ENCODE measurements at places on chromosomes 2 and 18.

GRCh38 chr2:241070811-241071676 lies 31.0 kb downstream of the MTERF4 start:
- no peak for DNase-seq

DNA sequence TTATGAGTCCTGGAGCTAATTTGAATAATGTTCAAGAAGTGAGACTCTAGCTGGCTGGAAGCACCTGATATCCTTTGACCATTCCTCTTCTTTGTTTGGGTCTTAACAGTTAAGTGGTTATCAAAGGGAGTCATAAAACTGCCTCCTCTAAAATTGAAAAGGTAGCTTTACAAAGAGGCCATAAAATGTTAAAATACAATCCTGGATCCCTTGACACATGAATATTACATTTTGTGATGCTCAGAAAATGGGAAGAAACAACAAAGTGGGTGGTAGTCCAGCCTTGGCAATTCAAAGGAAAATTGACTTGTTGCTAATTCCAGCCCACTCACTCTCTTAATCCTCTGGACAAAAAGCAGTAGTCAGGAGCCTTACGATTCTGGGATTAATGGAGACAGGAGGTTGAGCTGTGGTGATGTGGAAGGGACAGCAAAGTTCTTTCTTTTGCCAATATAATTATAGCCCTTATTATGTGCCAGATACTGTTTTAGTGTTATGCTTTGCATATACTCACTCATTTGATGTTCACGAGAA lies 339.2 kb downstream of the PDE11A start:
- no peak for DNase-seq

- no peak for DNase-seq
Observed at GRCh38 chr2:234292205-234292961, 204.5 kb downstream of the ARL4C start.

DNA sequence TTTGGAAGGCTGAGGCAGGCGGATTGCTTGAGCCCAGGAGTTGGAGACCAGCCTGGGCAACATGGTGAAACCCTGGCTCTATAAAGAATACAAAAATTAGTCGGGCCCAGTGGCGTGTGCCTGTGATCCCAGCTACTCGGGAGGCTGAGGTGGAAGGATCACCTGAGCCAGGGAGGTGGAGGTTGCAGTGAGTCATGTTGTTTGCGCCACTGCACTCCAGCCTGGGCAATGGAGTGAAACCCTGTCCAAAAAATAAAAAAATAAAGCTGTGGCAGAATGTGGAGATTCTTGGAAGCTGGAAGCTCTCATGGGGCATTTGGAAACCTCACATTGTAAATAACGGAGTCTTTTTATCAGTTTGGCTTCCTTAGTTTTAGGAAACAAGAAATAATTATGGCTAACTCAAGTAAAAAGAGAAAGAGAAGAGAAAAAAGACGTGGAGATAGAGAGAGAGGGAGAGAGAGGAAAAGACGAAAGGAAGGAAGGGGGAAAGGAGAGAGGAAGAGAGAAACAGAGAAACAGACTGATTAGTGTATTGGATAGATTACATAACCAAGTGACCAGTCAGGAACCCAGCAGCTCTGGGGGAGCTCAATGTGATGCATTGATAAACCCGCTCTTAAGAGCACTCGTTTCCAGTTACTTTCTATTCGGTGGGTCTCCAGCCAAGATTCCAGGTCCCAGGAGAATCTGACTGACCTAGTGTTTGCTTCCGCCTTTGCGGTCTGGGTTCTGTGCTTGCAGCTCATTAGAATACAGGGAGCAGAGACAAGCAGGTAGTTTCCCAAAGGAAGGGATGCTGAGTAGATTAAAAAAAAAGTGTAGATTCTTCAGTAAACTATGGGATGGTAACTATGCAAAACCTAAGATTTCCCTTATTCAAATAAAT lies 1.1 kb upstream of the SPAST start:
- no peak for DNase-seq

GRCh38 chr2:28994074-28994473 lies 13.0 kb downstream of the TOGARAM2 start:
- DNase-seq: no peak

DNA sequence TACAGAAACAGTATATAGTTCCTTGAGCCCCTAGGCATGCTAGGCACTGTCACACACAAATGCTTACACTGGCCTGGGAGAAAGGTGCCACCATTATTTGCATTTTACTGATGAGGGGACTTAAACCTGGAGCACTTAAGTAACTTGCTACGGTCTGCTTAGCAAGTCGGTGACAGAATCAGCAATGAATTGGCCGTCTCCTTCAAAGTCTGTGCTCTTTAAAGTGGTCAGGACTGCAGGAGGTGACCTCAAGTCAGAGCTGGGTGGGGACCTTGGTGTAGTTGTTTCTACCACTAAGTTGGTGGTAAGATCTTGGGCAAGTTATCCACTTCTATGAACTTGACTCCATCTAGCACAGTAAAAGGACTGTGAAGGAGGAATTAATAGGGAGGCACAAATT lies 34.8 kb downstream of the PTPRM start:
- DNase-seq: no peak

DNA sequence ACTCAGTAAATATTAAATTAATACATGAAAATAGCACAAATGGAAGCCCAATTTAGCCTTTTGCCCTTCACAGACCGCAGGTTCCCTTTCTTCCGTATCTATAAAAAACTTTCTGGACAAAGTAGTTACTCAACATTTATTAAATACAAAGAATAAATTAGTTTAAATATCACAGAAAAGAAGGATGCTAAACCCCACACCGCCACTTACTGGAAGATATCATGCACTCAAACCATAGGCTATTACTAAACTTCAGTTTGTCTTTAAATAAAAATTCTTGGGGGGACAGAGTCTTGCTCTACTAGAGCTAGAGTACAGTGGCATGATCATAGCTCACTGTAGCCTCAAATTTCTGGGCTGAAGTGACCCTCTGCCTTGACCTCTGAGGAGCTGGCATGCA lies 120.7 kb upstream of the FHL2 start:
- no peak for DNase-seq

DNA sequence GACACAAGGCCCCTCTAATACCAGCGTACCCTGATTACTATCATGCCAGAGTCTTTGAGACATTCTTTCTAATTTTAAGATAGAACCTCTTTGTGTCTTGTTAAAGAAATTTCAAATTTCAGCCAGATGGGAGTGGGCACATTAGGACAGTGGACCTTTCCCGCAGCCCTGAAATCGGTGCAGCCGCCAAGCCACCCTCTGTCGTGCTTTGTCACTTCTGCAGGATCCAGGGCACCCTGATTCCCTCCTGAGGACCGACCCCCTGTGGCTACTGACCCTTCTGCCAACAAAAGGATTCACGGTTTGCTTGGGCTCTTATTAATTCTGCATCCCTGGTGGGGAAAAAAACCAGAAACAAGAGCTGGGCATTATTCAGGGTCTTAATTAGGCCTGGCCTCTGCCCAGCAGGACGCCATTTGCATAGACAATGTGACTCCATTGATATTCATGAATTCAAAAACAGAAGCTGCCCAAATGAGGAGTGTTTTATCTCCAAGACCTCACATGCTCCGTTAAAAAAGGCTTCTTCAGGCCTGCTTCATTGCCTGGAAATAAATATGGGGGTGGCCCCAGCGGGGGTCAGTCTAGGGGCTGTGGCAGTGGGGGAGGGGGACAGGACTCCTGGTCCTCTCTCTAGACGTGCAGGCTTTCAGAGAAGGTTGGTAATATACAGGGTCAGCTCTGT lies 116.9 kb downstream of the ALPK2 start:
- no peak for DNase-seq

- no peak for DNase-seq
Observed at GRCh38 chr18:78913395-78913794, 66.2 kb upstream of the SALL3 start.

- peak; percentile 80 for DNase-seq
Observed at GRCh38 chr2:73926493-73927327, at the start of gene DGUOK. DGUOK (plus strand) TSS chr2:73926880; CDS start chr2:73926911, 31 bp downstream.

- DNase-seq: no peak
Observed at GRCh38 chr18:66560094-66560493, 43.8 kb downstream of the CDH19 start.

DNA sequence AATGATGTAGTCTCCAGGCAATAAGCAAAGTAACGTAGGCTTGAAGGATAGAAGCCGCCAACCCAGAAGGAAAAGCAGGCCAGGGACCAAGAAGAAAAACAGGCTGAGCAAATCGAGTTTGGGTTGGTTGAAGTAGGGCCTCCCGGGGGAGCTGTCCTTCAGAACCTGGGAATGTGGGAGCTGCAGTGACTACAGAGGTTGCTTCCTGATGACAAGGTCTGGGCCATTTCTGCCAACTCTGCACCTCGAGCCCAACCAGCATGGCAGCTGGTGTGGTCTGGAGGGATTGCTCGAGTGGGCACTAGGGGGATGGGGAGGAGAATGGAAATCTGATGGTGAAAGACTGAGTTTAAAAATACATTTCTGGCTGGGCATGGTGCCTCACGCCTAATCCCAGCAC lies 14.1 kb downstream of the ACMSD start:
- no peak for DNase-seq

- DNase-seq: no peak
Observed at GRCh38 chr18:60892855-60893254, 440.4 kb upstream of the CDH20 start.

GRCh38 chr18:7307030-7307429 lies 76.1 kb downstream of the LRRC30 start:
- DNase-seq: no peak

DNA sequence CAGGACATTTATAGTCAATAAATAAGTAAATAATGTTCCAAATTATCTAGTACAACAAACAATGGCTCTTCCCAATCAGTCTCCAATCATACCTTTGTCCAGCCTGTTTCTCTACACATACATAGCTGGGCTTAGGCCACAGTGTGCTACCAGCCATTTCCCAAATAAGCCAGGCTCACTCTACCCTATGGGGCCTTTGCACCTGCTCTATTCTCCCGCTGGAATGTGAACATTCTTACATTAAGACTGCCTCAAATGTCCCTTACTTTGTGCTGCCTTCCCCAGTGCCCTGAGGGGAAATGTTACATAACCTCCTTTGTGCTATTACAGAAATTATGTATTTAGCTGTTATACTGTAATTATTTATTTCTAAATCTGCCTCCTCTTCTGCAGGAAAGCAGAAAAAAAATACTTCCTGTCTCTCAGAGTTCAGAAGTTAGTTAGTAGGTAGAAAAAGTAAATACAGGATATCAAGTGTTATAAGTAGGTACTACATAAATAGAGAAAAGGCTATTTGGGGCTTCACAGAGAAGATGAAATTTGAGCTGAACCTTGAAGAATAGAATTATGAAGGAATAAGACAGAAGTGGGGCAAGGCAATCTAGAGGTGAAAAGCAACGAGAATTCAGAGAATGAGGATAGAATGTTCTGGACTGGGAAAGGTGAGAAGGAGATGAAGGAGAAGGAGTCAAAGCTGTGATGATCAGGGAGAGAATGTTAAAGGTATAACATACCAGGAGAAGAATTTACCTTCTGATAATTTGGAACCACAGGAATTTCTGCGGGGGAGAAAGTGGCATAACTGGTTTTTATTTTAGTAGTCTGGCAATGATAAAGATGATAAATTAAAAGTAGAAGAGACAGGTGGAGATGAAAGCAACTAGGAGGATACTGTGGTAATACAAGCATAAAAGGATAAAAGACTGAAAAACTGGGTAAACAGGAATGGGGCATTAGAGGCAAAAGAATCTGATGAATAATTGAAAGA lies 37.0 kb downstream of the ROCK1 start:
- DNase-seq: no peak

DNA sequence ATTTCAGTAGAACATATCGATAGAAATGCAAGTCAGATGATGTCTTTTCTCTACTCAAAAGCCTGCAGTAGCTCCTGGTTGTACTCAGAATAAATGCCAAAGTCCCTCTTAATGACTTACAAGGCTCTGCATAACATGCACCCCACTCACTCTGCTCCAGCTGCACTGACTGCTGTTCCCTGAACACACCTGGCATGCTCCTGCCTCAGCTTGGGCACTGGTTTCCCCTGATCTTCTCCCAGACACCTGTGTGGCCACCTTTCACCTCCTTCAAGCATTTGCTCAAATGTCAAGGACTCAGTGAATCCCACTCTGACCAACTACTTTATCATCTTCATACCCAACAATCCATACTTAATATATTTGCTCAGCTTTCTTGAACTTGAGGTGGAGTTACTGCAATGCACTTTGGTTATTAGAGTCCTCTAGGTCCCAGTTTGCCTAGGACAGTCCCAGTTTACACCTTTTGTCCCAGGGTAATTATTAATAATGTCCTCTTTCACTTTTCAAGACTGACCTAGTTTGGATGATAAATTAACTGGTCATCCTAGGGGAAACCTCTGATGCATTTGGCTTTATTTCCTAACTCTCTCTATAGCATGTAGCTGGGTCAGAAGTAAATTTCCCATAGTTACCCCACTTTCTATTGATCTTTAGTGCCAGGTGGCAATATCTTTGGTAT lies 44.1 kb downstream of the ACAA2 start:
- DNase-seq: no peak
